Mesenchymal stem cell (in vitro differentiated cells and primary cell): ENCODE measurements at places on chromosomes 1 and 21.

DNA sequence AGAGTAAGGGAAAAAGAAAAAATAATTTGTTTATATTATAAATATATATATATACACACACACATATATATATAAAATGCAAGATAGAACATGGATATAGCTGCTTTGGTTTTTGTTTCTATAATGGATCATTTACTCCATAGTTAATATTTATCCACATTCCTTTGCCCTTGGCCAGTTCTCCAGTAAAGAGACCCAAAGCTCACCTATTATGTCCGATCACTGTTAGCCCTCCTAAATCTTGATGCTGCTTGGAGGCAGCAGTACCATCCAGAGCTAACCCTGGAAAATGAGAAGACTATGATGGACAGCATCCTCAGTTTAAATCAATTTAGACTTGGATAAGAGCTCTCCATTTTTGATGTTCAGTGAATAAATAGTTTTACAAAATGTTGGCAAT is 407.7 kb downstream of the PLPP3 start:
- DNase-seq, result no peak

DNA sequence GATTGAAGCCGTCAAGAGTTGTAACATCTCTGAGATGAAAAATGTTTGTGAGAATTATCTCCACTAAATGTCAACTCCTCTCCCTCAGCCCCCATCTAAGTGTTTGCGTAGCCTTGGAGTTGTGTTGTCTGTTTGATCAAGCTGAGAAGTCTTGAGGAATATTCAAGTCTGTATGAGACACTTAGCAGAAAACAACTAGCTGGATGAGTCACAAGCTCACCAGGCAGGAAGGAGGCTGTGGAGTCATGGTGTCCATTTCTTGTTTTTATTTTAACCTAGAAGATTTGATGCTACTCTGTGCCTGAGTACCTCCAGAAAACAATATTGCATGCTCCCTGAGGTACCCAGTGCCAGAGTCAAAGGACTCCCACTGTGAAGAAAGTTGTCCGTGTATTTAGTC is 211.6 kb upstream of the PLXNA2 start:
- peak; percentile 59 for DNase-seq

GRCh38 chr1:64242895-64243756 is 39.7 kb downstream of the UBE2U start:
- peak; percentile 55 for DNase-seq

DNA sequence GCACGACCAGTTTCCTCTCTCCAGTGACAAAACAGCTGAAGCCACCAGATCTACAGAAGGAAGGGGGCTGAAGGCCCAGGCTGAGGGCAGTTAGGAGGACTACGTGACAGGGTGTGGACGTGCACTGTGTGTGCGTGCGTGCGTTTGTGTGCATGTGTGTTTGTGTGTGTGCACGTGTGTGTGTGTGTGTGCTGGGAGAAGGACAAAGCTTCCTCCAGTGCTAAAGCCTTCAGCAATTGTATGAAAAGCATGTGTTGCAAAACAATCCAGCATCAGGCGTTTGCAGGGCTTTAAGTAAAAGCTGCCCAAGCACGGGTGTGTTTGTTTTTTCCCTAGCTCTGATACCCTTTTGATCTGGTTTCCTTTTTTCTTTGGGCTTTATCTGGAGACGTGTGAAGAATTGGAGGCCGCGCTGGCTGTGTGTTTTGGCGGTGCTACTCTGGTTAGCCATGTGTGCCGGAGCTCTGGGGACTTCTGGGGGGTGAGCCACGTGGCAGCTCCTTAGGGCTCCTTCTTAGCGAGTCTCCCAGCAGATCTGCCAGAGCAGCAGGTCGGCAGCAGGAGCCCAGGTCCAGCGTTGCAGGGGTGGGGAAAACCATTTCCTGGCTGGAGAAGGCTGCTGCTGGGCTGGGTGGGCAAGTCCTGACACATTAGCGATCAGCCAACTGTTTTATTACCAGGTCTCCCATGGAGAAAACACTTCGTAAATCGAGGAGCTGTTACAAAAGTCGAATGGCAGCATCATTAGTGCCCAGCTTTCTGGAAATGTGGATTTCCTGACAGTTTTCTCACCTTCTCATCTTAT is 73.4 kb downstream of the UCK2 start:
- peak; percentile 46 for DNase-seq

- DNase-seq, result no peak
These were observed 126.2 kb downstream of the CNIH3 start for GRCh38 chr1:224742349-224742748.

DNA sequence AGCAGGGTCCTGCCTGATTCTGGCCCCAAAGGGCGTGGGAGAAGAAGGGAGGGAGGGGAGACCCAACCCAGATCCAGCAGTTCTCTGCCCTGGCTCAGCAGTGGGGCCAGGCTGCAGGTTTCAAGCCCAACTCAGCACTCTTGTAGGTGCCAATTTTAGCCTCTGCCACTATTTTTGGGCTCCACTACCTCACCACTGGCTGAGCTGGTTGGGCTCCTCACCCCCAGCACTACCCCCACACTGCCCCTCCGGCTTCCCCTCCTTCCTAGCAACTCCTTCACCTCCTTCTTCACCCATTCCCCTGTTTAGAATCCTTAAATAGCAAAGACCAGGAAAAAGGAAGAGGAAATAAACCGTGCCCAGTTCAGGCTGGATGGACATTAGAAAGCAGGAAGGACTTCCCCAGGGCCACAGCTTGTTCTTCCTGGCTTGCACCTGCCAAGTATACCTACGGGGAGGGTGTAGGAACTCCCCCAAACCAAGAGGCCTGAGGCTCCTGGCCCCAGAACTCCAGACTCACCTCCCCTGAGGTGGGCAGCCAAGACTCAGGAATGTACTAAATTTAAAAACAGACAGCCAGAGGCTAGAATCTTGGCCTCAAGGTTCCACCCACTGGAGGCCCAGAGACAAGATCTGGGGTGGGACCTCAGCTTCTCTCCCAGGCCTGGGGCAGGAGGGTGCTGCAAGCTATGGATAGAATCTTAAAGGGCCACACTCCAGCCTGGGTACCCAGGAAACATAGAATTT is 1.4 kb upstream of the ARHGEF2 start:
- DNase-seq, result no peak

- DNase-seq, result no peak
These were observed 371.9 kb upstream of the SPAG17 start for GRCh38 chr1:118556936-118557335.

GRCh38 chr1:2155788-2156187 is 38.8 kb downstream of the FAAP20 start:
- no peak for DNase-seq

- peak; percentile 87 for DNase-seq
These were observed 4.6 kb downstream of the PEAR1 start for GRCh38 chr1:156898161-156898566.
